ENCODE measurements at places on chromosomes 5 and 9.
A peak's percentile ranks its signal among the peaks of the same experiment; 100 is the strongest.

GRCh38 chr9:21811914-21812313 lies 9.5 kb downstream of the MTAP start:
- no peak for DNase-seq

DNA sequence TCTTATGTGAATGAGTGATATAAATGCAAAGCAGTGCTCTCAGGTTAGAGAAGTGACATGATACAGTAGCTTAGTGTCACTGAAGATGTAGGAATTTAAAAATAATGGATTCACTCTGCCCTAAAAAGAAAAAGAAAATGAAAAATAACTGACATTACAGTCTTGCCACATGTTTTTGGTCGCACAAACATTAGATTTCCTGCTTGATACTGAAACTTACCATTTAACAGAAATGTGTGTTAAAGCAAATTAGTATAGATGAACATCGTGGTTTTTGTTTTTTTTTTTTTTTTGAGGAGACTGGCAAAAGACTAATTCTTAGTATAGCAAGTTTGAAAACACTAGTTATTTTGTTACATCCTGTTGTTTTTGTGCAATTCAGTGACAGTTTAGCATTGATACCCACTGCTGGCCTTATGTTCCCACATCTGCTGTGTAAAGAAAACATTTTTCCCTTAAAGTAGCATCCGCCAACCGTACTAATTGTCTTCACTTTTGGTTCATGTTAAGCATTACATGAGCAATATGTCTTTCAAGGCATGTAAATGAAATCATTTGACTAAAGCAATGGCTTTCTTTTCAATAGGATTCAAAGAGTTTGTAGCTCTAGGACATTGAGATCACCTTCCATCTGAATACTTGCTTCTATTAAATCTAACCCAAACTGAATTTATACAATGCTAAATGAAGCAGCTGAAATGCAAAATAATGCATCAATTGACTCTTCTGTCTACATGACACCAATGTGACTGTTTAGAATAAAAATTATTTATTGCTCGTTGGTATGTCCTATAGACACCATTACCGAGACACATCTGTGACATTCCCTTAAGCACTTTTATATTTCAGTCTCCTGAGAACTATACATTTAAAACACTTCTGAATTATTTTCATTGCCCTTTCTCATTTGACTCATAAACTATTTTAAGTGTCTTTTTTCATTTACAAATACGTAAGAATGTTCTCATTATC lies 859.1 kb downstream of the MAT2B start:
- DNase-seq = no peak

- no peak for DNase-seq
Observed at GRCh38 chr5:5880077-5880763, 457.7 kb downstream of the ICE1 start.

- DNase-seq = no peak
Observed at GRCh38 chr5:174056064-174056847, 10.8 kb downstream of the NSG2 start.

- no peak for DNase-seq
Observed at GRCh38 chr9:20030221-20030620, 241.4 kb upstream of the SLC24A2 start.

GRCh38 chr9:134624621-134625181 lies 16.9 kb upstream of the COL5A1 start:
- no peak for DNase-seq

GRCh38 chr9:88659126-88659525 lies 124.1 kb downstream of the NXNL2 start:
- no peak for DNase-seq

DNA sequence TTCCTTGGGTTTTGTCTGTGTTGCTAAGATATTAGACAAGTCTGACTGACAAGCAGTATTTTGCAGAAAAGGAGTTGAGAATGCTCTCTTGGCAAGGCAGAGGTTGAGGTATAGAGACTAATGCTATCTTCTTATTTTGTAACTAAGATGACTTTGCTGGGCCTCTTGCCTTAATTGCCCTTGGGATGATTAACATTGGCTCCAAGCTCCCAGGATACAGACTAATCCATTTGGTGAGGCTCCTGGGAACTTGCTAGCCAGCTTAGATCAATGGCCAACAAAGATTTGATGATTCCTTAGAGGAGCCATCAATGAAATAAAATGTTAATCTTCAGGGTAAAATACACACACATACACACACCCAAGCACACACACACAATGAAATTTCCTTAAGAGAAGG lies 28.7 kb upstream of the AP3B1 start:
- no peak for DNase-seq

DNA sequence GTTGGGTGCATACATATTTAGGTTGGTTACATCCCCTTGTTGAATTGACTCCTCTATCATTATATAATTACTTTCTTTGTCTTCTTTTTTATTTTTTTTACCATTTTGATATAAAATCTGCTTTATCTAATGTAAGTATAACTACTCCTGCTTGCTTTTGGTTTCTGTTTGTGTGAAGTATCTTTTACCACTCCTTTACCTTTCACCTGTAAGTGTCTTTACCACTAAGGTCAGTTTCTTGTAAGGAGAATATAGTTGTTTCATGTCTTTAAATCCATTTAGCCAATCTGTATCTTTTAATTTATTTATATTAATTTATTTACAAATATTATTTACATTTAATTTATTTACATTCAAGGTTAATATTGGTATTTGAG lies 33.0 kb downstream of the INSL4 start:
- no peak for DNase-seq

GRCh38 chr9:8579661-8580060 lies 780.1 kb upstream of the DMAC1 start:
- DNase-seq = no peak

- no peak for DNase-seq
Observed at GRCh38 chr5:52757527-52757926, 30.2 kb upstream of the ITGA1 start.

DNA sequence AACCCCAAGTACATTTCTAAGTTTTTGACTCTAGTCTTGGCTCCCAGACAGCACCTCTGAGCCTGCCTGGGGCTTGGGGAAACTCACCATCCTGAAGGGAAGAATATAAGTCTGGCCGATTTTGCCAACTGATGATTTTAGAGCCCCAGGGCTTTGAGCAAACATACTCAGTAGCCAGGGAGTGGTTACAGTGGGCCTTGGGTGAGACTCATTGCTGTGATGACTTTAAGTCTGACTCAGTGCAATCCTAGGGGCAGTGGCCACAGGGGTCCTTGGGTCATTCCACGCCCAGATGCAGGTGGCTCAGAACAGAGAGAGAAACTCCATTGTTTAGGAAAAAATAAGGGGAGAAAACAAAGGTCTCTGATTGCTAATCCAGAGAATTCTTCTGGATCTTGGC lies 312.0 kb upstream of the EDIL3 start:
- no peak for DNase-seq

DNA sequence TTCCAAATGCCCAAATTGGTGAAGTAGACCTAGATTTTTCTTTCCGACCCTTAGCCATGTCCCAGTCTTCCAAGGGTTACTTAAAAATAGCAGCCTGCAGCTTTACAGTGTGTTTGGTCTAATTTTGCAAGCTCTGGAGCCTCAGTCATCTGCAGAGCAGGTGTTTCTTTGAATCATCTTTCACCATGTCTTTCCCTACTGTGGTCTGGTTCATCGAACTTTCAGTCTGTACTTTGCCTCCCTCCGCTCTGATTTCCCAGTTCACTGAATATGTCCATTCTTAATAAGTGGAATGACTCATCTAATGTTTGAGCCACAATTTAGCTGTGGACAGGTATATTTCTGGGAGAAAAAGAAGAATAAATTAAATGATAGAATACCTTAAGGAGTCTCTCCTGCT lies 1060.7 kb downstream of the EFNA5 start:
- no peak for DNase-seq

GRCh38 chr5:39205550-39205949 lies 13.8 kb downstream of the FYB1 start:
- no peak for DNase-seq

DNA sequence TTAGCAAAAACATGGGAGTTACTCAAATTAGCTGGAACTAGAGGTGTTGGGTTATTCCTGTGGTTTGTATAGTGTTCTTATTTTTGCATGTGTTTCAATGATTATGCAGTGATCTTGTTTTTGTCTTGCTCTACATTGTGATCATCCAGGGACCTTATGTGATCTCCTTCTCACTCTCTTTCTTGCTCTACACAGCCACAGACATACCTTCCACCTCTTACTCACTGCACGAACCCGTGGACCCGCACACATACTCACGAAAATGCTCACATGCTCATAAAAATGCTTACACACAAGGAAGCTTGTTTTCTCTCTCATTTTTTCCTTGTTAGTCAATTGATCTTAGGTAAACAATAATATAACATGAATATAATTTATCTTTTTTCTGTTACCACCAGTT lies 187.1 kb downstream of the KDM4C start:
- DNase-seq = no peak

DNA sequence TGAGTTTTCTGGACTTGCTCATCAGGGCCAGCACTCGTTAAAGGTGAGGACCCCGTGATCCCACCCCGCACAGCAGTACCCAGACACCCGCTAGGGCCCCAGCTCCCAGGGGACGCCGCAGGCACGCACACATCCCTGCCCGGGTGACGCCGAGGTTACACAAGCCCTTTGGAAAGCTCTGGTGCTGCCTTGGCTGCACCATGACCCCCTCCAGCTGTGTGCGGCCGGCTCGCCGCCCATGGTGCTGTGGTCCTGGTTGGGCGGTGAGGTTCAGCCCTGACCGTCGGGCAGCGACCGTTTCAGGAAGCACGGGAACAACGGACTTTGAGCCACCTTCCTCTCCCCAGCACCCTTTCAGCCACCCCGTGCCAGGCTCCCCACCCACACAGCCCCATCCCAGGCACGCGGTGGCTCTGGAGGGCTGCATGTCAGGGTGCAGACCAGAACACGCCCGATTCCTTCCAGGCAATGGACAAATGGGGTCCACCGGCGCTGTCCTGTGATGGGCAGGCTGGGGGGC lies 7.5 kb upstream of the SLC12A7 start:
- no peak for DNase-seq

DNA sequence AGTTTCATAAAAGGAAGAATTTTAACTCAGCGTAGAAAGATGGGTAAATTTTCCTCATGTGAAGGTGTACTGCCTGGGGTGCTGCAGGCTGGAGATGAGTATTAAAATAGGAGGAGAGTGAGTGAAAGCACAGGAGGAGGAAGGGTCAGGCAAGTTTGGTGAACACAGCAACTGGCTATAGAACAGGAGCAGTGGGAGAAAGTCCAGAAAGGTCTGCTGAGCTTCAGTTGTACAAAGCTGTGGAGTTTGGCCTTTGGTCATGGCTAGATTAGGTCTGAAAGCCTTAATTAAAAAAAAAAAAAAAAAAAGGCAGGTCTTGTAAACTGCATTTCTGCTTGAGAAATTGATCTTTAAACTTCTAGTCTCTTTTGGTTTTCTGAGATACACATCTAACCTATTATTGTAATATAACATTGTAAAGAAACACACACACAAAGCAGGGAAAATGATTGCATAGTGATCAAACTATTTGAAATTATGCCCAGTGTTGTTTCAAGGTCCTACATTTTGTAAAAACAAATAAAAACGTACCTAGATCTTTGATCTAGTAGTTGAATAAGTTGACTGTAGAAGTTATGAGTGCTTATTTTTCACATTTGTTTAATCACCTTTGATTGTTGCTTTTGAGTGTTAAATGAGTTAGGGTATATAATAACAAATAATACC lies 43.6 kb downstream of the MAP3K1 start:
- no peak for DNase-seq

GRCh38 chr5:148484651-148485050 lies 100.9 kb downstream of the FBXO38 start:
- DNase-seq = no peak

GRCh38 chr5:156515121-156515520 lies 188.2 kb downstream of the SGCD start:
- no peak for DNase-seq

DNA sequence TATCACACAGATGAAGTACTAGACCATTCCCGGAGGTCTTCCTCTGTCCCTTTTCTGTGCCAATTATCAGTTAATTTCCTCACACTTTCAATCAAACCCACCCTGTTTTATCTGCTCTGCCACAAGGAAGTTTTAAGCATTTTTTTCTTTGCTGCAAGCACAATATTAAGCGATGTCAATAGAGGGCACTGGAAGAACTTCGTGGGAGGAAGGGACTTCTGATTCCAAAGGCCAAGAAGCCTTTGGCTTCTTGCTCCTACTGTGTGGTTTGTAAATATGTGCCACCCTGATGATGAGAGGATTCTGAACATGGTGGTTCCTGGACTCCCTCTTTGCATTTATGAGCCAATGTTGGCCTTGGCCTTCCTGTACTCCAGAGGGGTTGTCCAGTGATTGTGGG lies 1712.5 kb upstream of the C9orf72 start:
- DNase-seq = no peak

GRCh38 chr5:57780306-57780960 lies 297.8 kb upstream of the ACTBL2 start:
- DNase-seq = no peak

DNA sequence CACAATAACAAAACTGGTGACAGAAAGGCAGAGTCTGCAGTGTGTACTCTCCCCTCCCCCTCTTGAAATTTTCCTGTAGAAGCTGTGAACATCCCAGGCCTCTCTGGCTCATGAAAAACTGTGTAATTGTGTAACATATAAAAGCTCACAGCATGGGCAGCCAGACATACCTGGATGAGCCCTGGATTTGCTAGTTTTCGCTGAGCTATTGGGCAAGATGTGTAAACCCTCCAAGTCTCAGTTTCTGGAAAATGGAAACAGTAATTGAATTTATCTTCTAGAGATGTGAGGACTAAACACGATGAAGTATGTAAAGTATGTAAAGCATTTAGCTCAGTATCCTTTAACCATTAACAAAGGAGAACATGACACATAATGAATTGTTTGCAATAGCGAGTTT lies 143.2 kb upstream of the ANKH start:
- DNase-seq = no peak

- no peak for DNase-seq
Observed at GRCh38 chr5:156051972-156052371, 275.0 kb upstream of the SGCD start.

DNA sequence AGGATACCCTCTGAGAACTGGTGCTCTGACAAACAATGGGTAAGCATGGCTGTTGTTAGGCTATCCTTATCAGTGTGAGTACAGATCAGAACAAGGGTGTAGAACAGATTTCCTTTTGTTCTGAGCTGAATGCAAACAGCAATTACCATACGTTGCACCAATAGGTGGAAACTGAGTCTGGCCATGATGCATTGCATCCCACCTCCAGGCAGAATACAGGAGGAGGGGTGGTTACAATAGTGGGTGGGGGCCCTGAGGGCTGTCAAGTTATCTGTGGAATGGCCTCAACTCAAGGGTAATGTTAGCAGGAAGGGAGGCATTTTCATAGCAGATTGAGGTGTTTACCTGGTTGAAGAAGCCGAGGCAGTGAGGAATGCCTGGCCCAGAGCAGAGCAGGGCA lies 54.3 kb upstream of the GLRX start:
- DNase-seq = no peak

GRCh38 chr5:139004374-139005307 lies 129.5 kb upstream of the LRRTM2 start:
- no peak for DNase-seq

- DNase-seq = no peak
Observed at GRCh38 chr5:96538808-96539250, 105.8 kb upstream of the PCSK1 start.

DNA sequence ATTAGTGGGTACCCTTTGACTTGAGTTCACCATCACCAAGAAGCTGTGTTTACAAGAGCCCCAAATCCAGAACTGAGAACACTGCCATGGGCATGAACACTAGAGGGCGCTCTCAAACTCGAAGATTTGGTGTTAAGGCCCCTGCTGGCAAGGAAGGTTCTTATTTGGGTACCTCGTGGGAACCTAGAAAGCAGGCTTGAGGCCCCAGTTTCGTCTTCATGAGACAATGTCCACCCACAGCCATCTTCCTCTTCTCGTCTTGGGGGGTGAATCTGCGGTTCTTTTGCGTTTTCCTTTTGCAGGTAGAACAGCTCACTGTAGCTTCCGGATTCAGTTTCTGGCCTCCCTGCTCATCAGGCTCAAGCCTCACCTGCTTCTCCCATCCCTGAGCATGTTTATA lies 184.0 kb downstream of the SEMA5A start:
- DNase-seq = peak; percentile 25
